NCI-H1092 (cell line): ENCODE measurements at places on chromosomes 4 and X.

- DNase-seq = no peak
Observed at GRCh38 chr4:26996745-26997144, 136.1 kb downstream of the STIM2 start.

DNA sequence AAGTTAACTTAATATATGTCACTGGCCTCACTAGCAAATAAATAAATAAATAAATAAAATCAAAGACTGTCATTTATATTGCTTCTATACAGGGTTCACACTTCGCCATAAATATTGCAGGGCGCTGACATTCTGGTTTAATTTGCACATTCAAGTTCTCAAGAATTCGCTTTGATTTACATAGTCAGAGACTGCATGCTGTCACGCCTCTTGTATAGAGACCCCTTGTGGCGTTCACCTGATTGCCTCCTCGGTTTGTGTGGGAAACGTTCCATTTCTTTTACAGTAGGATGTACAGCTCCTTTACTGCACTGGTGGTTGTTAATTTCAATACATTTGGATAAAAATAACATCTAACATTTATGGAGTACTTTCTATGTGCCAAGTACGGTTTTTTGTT is 71.3 kb upstream of the ADGRG2 start:
- DNase-seq = no peak

GRCh38 chrX:15645266-15645665 is 19.3 kb downstream of the CLTRN start:
- no peak for DNase-seq

- DNase-seq = no peak
Observed at GRCh38 chr4:43394976-43395375, 502.5 kb downstream of the GRXCR1 start.

GRCh38 chrX:74080165-74080564 is 223.8 kb upstream of the ZCCHC13 start:
- DNase-seq = no peak

DNA sequence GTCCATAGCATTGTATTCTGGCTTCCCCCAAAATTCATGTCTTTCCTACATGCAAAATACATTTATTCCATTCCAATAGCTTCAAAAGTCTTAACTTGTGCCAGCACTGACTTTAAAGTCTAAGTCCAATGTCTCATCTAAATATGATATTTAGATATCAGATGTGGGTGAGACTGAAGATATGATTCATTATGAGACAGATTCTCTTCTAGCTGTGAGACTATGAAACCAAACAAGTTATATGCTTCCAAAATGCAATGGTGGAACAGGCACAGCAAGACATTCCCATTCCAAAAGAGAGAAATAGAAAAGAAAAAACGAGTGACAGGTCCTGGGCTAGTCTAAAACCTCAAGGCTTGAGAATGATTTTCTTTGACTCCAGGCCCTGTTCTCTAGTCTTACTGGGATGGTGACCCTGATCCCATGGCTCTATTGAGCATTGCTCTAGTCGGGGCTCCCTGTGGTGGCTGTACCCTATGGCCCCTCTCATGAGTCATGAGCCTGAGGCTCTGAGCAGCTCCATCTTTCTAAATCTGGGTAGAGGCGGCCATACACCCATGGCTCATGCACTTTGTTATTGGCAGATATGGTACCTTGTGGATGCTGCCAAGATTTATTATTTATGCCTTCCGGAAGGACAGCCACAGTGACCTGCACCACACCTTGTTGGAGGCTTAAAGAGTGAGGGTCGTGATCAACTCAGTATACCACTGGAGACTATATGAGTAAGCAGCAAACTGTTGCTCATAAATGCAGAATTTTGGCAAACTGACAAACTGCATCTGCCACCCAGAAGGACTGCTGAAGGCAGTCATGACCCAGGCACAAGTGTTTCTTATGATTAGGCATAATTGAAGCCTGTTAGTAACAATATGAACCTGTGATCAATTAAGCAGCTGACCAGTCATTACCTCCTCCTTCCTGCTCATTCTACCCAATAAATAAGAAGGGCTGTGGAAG is 38.5 kb upstream of the BOD1L1 start:
- no peak for DNase-seq

DNA sequence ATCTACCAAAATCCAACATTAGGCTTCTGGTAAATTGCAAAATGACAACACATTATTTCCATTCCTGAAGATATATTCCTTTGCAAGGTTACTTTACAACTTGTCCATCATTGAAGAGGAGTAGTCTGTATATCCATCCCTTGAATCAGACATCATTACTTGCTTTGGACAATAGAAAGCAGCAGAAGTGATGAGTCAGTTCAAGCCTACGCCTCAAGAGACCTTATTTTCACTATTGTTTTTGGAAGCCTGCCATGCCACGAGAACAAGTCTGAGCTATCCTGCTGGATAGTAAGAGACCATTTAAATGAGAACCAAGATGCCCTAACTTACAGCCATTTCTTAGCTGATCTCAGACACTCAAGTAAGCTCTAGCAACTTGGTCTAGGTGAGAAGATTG is 246.0 kb upstream of the HHIP start:
- no peak for DNase-seq

- DNase-seq = no peak
Observed at GRCh38 chr4:85901500-85901899, 426.6 kb downstream of the ARHGAP24 start.

DNA sequence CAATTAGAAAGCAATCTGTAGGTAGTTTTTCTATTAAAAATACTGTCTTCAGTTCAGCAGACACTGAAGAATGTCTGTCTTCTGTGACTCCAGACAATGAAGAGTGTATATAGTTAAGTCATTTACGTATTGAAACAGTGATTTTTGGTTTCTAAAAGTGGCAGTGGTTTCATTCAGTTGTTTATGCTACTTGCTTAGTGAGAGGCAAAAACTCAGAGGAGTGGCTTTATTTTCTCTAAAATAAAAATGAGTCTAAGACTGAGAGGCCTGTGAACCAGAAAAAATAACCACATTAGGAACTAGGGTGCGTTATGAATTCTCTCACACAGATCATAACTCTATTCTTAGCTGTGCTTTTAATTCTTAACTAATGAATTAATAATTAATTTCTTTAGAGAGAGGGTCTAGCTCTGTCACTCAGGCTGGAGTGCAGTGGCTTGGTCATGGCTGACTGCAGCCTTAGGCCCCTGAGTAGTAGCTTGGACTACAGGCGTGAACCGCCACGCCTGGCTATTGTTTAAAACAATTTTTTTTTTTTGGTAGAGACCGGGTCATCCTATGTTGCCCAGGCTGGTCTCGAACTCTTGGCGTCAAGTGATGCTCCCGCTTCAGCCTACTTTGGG is 31.4 kb downstream of the FREM3 start:
- DNase-seq = no peak

DNA sequence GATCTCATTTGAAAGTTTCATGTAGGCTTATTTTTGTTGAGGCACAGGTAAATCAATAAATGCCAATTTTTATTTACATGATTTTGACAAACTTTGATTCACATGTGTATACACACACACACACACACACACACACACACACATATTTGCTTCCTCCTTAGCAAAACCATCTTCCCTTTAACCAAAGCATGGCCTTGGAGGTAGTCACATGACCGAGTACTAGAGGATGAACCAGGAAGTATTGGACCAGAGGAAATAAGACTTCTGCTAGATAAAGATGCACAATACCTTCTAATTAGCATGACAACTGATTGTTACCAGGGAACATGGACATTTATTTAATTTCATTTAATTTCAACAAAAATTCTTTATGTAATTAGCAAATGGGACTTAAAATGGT is 23.4 kb upstream of the CFAP299 start:
- DNase-seq = no peak

- peak; percentile 10 for DNase-seq
Observed at GRCh38 chr4:169024762-169025161, 14.7 kb upstream of the CBR4 start.

GRCh38 chr4:125369098-125369497 is 54.3 kb downstream of the FAT4 start:
- DNase-seq = no peak

GRCh38 chrX:32397562-32398216 is 813.7 kb downstream of the DMD start:
- no peak for DNase-seq
